ENCODE measurements at places on chromosomes 12 and 14. TPM values are rescaled to one million over a fixed set of nuclear protein-coding genes. Genes with fewer than 3 reads are reported as not detected.

DNA sequence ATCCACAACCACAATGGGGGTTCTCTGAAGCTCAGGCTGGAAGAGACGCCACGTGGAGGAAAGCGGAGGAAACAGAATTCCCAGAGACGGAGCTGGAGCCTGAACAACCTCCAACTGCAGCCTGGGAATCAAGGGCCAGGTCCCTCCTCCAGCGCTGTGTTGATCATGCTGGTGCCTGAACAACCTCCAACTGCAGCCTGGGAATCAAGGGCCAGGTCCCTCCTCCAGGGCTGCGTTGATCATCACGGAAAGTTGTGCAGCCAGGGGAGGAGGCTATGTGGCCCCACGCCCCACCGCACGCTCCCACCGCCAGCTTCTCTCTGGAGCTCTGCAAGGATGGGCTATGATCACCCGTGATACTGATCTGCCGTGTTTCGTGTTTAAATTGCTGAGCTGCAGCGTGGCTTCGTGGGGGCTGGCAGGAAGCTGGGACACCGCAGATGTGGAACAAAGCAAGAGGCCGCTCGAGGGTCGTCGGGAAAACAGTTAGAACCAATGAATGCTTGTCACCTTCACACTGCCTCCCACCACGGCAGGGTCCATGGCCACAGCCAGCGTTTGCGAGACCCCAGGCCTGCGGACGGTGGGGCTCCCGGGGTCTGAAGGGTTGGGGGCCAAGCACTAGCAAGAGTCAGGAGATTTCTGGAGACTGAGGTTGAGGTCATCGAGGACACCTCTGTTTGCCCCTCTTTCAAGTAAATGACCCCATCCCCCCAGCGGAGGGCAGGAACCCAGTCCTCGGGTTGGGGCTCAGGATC, 51.8 kb upstream of the FBRSL1 start:
- no peaks in the 10 kb centered on the region for H3K4me1 ChIP-seq
- DNase-seq = no peak
- no peaks in the 10 kb centered on the region for H3K36me3 ChIP-seq

GRCh38 chr12:75444429-75445136, 36.0 kb upstream of the GLIPR1 start:
- no peak overlapping the region for H3K4me3 ChIP-seq
- no peak for DNase-seq
- no peaks in the 10 kb centered on the region for H3K4me1 ChIP-seq

DNA sequence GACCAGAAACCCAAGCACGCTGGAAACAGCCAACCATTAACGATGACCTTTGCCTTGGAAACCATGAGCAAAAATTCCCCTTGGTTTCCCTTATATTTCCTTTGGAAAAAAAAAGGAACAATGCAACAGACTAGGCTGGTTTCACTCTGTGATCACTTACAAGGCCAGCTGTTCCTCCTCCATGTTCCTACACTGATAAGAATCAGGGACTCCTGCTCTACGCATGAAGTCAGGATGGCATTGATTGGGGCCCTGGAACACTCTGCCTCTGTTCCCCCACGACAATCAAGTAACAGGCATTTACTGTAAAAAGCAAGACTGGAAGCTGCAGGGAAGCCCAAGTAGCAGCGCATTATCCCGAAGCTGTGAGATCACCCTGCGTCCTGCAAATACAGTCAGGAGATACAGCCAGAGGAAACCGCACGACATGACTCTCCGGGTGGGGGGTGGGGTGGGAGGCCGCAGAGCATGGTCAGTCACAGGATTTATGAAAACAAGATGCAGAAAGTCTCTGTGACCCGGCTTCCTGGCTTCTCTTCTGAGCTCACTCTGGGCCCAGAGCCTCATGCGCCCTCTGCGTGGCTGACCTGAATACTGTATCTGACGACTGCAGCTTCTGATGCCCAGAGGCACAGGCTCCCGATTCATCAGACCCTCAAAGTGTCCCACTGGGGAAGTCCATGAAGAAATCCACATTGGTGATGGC, 31.1 kb downstream of the SSH1 start:
- H3K27ac ChIP-seq = peak overlapping the region; percentile 76
- no peaks in the 10 kb centered on the region for H3K27me3 ChIP-seq
- H3K36me3 ChIP-seq = peaks cover 21% of the 10 kb centered on the region
- no peak for DNase-seq
- peak overlapping the region; percentile 47 for H3K4me3 ChIP-seq
- peaks cover 62% of the 10 kb centered on the region for H3K4me1 ChIP-seq

DNA sequence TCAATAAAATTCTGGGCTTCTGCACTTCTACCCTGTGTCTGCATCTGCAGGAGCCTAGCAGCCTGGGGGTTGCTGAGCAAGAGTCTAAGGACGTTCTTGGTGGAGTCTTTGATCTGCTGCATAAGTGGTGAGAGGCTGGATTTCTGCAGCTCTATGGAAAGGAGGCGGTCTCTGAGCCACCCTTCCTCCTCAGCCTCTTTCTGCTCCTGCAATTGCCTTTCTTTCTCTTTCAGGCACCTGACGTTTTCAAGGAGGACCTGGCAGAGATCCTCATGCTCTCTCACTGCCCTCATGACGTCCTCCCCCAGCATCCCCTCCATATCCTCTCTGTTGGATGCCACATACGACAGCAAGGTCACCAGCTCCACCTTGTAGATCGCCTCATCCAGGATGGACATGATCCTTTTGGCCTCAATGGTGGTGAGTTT, 13.6 kb upstream of the TPCN1 start:
- H3K4me1 ChIP-seq = peaks cover 3% of the 10 kb centered on the region
- no peaks in the 10 kb centered on the region for H3K36me3 ChIP-seq
- H3K27me3 ChIP-seq = no peaks in the 10 kb centered on the region
- no peak overlapping the region for H3K27ac ChIP-seq

- no peak overlapping the region for H3K4me3 ChIP-seq
- H3K27ac ChIP-seq = peak overlapping the region; percentile 54
- no peak for DNase-seq
- H3K4me1 ChIP-seq = no peaks in the 10 kb centered on the region
- no peaks in the 10 kb centered on the region for H3K27me3 ChIP-seq
Measured at GRCh38 chr12:14954269-14954668, 7.1 kb downstream of the ARHGDIB start.

GRCh38 chr14:73325630-73326299, 88.5 kb downstream of the PAPLN start:
- no peak for DNase-seq
- H3K27me3 ChIP-seq = no peaks in the 10 kb centered on the region
- H3K4me3 ChIP-seq = no peak overlapping the region
- H3K36me3 ChIP-seq = no peaks in the 10 kb centered on the region

DNA sequence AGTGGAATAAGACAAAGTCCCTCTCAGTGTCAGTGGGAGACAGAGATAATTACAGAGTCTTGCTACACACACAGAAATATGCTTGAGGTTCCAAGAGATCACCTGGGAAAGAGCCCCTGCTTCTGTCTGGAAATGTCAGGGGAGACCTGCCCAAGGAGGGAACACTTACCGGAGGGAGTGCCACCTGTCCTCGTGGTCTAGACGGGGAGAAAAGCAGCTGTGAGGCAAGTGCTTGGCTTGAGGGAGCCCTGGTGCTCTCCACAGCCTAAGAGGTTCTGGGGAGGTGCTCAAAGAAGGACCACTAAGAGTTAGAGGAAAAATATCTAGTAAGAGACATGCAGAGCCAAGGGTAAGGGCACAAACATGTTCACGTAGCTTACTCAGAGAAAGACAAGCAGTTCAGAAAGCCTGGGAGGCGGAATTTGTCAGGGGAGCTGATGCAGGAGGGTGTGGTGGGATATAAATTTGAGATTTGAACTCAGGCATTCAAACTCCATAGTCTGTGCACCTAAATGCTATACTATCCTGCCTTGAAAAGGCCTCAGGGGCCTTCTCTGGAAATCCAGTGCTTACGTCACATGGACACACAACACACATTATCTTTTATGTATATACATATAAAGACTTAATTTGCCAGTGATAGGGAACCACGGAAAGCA, 38.2 kb upstream of the GNPNAT1 start:
- no peaks in the 10 kb centered on the region for H3K27me3 ChIP-seq
- no peaks in the 10 kb centered on the region for H3K4me1 ChIP-seq
- H3K27ac ChIP-seq = no peak overlapping the region
- DNase-seq = no peak
- H3K36me3 ChIP-seq = no peaks in the 10 kb centered on the region

GRCh38 chr14:75523771-75524171, 1.5 kb downstream of the BATF start:
- H3K4me1 ChIP-seq = no peaks in the 10 kb centered on the region
- H3K36me3 ChIP-seq = no peaks in the 10 kb centered on the region
- no peaks in the 10 kb centered on the region for H3K27me3 ChIP-seq
- no peak overlapping the region for H3K4me3 ChIP-seq

DNA sequence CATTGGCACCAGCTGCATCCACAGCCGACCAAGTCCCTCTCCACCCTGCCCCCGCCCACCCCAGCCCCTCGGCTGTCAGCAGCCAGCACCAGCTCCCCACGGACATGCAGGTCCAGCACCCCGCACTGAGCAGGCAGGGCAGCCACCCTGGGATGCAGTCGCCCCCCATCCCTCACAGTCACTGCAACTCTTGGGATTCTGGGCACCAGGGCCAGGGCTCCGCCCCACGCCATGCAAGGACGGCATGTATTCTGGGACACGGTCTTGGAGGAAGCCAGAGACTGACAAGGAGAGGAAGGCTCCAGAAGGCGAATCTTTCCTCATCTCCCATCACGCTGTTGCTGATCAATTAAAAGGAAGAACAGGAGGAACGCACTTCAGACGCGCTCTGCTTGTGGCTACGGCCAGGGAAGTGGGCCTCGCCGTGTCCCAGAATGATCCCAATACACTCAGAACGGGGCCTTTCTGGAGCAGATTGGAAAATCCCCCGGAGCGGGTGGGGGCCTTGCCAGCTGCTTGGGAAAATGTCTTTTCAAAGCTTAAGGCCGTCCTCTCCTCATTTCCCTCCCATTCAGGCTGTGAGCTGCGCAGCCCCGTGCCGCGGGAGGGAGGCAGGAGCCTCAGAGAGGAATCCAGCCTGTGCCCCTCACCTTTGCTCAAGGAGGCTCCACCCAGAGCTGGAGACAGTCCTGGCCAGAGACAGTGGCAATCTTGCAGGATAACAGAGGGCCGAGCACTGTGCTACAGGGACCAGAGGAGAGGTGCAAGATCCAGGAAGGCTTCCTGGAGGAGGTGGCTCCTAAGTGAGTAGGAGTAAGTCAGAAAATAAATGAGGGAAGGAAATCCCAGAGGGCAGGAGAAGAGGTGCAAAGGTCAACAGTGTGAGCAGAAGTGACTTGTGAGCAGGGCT, 54.1 kb upstream of the DIO3 start:
- H3K27me3 ChIP-seq = no peaks in the 10 kb centered on the region
- H3K4me3 ChIP-seq = no peak overlapping the region
- H3K27ac ChIP-seq = no peak overlapping the region
- no peak for DNase-seq
- H3K36me3 ChIP-seq = no peaks in the 10 kb centered on the region

Gene BCL11B
- 0.85 TPM for total RNA-seq

Gene AKAP6
- 21.1 TPM for total RNA-seq

Gene EML1
- total RNA-seq = 28.3 TPM

Gene PTPRO
- 0.11 TPM for total RNA-seq

Gene KHNYN
- 70.4 TPM for total RNA-seq
